ENCODE measurements at places on chromosomes 3 and 15.

- DNase-seq, result no peak
Observed at GRCh38 chr3:71461749-71462483, 121.6 kb downstream of the FOXP1 start.

GRCh38 chr3:109696932-109697331 lies 359.6 kb upstream of the DPPA4 start:
- DNase-seq, result no peak

DNA sequence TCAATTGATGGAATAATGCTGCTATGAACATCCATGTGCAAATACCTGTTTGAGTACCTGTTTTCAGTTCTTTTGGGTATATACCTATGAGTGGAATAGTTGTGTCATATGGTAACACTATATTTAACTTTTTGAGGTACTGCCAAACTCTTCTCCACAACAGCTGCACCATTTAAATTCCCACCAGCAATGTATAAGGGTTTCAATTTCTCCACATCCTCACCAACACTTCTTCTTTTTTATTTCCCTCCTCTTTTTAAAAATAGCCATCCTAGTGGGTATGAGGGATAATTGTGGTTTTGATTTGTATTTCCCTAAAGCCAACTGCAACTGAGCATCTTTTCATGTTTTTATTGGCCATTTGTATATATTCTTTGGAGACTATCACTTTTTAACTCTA lies 31.3 kb upstream of the ARHGEF3 start:
- no peak for DNase-seq

- DNase-seq, result no peak
Observed at GRCh38 chr3:115286529-115287197, 139.6 kb upstream of the ZBTB20 start.

DNA sequence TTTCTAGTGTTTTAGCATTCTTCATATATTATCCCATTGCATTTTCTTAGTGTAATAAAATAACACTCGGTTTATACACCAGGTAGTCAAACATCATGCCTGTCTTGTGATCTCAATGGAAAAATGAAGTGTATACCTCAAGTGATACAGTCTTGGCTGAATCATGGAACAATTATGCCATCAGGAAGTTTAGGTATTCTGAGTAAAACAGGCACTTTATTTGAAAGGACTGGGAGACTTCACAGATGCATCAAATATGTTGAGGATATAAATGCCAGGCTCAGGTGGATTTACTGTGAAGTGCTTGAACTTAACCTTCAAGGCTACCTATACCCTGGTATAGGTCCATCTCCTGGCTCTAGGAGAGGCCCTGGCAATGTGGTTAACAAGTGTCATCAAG lies 8.5 kb downstream of the TGFBR2 start:
- no peak for DNase-seq

DNA sequence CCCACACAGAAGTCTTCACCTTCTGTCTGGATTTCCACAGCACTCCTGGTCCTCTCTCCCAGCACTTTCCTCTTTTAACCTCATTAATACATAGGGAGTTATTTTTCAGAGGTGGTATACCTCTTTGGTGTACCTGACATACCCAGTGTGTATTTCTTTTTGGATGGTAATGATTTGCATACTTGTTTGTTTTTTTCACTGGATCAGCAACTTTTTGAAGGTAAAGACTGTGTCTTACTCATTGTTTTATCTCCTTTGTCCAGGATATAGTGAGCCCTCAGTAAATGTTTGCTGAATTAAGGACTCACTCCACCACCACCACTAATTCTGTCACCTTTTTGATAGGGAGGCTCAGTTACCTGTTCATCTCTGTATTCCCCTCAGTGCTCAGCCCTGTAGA lies 52.1 kb downstream of the SACM1L start:
- DNase-seq, result no peak

- no peak for DNase-seq
Observed at GRCh38 chr3:108661699-108662098, 72.2 kb downstream of the DZIP3 start.

DNA sequence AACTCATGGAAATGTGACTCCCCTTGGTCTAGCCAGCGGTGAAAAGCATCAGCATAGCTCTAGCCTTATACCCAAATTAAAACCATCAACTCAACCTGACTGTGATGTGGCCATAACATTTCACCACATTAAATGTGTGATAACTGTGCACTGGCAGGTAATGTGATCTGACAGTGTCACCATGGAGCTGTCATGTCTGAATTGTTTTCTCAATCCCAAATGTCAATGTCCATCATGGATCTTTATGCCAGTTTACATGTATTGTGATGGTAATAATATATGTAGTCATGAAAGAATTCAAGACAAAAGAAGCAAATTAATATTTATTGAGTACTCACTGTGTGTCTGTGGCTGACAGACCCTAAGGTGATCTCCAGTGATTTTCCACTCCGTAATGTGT lies 213.4 kb upstream of the EOMES start:
- DNase-seq, result no peak

- DNase-seq, result no peak
Observed at GRCh38 chr3:36874424-36874823, 70.4 kb downstream of the TRANK1 start.

GRCh38 chr3:5504135-5504534 lies 316.6 kb downstream of the EDEM1 start:
- peak; percentile 54 for DNase-seq

- no peak for DNase-seq
Observed at GRCh38 chr3:190073264-190074008, 47.3 kb downstream of the P3H2 start.

DNA sequence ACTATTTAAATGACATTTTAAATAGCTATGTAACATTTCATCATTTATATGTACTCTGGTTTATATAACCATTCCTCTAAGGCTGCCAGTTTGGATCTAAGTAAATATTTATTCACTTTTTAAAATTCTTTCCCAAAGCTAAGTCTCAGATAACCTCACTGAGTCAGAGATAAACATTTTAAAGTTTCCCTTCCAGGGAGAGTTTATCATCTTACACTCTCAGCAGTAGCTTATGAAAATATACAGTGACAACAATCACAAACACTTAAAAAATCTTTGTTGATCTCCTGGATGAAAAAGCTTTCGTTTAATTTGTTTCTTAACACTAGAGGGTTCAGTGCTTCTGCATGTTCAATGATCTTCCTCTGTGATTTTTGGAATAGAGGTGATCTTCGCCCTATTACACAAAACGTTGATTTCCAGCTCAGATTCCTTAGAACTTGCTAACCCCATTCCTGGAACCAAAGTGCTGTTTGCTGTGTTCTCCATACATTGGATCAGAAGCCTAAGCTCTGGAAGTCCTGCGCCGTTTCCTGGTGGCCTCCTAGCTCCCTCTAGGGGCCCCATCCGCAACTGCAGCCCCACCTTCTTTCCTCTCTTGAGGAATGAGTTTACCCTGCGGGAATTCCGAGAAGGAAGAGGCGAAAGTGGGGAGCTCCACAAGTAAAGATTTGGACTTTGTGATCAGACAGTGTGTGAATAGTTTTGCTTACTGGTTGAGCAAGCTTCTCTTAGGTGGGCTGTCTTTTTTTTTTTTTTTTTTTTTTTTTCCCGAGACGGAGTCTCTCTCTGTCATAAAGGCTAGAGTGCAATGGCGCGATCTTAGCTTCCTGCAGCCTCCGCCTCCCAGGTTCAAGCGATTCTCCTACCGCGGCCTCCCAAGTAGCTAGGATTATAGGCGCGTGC lies 29.3 kb upstream of the SACM1L start:
- peak; percentile 65 for DNase-seq

GRCh38 chr3:179067839-179068238 lies 3.8 kb downstream of the ZMAT3 start:
- peak; percentile 80 for DNase-seq

GRCh38 chr15:45630917-45631691 lies 3.7 kb upstream of the SQOR start:
- no peak for DNase-seq

- DNase-seq, result peak; percentile 13
Observed at GRCh38 chr3:128036119-128036518, 16.1 kb upstream of the SEC61A1 start.

DNA sequence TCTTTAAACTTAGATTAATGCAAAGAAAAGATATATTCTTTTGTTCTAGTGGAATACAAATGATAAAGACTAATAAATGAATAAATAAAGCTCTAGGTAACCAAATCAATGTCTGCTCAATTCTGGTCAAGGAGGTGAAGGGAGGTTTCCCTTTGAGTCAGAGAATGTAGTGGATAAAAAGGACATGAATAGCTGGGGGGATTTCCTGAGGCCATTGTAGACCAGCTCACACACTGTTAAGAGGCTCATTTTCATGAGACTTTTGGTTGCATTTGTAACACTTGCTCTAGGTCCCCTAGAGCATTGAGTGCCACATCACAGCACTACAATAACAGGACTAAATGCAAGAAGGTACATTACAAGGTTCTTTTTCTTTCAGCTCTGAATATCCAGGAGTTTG lies 170.7 kb downstream of the TIGIT start:
- DNase-seq, result no peak

- no peak for DNase-seq
Observed at GRCh38 chr3:41328926-41329325, 129.6 kb downstream of the CTNNB1 start.

DNA sequence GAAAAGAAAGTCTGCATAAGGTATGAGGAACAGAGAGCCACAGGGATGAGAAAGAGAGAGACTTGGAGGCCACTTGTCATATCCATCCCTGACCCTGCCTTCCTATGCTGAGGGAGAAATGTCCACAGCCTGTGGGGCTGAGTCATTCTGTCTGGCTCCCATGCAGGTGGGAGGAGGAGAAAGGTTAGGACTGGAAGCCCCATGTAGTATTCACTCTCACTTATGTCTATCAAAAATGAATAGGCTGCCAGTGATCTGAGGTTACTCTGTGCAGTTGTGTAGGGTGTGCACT lies 71.3 kb downstream of the RAB11A start:
- peak; percentile 72 for DNase-seq

DNA sequence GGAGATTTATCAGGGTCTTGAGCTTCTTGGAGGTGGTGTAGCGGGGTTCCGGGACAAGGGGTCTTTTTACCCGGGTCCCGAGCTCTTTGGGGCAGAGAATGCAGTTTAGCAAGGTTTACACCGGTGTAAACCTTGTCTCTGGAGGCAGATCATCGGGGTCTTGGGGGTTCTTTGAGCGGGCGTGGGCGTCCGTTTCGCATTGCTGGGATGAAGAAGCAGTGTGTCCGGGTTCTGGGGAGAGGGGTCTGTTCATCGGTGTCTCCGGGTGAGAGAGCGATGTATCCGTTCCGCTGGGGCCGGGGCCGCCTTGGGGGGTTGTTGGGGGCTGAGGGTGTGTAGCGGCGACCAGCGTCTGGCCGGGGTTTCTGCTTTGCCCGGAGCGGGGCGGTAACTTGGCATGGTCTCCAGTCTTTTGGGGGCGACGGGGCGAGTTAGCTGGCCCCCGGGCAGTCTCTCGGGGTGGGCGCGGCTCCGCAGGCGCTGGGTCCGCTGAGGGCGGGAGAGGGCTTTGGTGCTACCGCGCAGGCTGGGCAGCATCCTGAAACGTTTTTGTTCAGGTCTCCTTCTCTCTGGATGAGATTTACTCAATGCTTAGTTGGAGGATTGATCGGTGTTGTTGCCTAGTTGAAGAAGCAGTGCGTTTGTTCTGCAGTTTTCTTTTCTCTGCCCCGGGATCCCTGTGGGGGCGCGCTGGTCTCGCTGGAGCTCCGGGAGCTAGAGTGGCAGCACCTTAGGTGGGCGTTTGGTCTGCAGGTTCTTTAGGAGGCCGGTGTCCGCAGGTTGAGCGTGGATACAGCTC lies 843 bp downstream of the GLCE start:
- DNase-seq, result peak; percentile 63

GRCh38 chr15:61685971-61686370 lies 374.3 kb downstream of the VPS13C start:
- DNase-seq, result no peak

GRCh38 chr15:43977072-43977884 lies 150.5 kb downstream of the WDR76 start:
- no peak for DNase-seq

DNA sequence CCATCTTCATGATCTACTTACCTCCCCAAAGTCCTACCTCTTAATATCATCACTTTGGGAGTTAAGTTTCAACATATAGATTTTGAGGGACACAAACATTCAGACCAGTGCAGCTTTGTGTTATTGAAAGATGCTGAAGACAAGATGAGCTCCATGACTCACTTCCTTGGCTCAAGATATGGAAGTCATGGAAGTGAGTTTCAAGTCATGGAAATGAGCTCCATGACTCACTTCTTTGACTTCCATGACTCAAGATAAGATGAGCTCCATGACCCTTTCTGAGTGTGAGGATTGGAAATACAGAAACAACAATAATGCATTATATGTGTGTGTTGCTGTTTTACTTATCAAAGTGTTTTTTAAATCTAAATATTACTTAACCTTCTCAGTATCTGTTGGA lies 170.2 kb upstream of the TPRG1 start:
- DNase-seq, result no peak

DNA sequence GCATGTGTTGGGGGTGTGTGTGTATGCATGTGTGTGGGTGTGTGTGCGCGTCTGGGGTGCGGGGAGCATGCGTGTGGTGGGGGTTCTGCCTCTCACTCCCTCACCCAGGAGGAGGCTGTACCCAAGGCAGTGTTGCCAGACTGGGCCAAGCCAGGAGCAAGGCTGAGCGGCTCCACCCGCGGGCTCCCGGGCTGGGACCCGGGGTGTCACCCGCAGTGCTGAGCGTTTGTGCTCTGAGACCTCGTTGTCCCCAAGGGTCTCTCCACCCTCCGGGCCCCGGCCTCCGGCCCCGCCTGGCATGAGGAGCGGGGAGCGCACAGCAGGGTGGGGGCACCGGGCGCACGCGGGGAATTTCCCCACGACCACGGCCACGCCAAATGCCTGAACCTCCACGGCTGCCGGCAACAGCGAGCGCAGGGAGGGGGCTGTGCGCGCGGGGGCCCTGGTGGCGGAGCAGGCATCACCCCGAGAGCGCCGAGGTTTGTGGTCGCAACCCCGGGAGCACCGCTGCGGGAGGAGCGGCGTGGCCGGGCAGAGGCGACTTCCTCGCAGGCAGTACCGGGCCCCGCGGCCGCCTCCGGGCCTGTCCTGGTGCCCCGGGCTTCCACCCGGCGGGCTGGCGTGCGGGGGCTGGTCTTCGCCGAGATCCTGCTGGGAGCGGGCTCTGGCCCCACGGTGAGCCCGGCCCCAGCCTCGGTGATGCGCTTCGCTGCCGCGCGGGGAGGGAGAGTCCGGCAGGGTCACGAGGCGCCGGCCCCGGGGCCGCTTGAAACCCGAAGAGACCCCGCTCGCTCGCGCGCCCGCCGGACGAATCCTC lies 7.4 kb upstream of the OCA2 start:
- DNase-seq, result no peak

DNA sequence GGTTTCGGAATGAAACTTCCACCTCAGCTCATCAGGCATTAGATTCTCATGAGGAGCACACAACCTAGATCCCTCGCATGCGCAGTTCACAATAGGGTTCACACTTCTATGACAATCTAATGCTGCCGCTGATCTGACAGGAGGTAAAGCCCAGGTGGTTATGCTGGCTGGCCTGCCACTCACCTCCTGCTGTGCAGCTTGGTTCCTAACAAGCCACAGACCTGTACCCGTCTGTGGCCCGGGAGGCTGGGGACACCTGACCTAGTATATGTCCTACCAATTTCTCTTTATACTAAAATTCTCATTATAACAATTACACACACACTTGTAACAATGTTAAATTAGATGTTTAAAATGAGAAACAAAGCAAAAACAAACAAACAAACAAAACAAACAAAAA lies 172.2 kb downstream of the SLC9A9 start:
- peak; percentile 2 for DNase-seq

Data from NCI-H69 (cell line).